ENCODE measurements at places on chromosomes 2 and 18.
A peak's percentile ranks its signal among the peaks of the same experiment; 100 is the strongest.

DNA sequence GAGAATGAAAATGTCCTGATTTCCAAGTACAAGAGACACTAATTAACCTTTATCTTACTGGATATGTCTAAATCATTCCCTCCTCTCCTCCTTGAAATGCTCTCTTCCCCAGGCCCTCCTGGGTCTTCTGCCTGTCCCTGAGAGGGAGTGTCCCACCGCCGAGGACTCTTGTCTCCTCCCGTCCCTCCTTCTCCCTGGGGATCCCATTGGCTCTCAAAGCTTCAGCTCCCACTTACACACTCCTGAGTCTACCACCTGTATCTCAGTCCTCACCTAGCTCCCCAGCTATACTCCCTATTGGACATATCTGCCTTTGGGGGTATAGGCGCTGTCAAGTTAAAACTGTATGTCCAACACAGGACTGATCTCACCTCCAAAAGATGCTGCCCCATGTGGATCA is 116.1 kb downstream of the TMEM163 start:
- no peak for DNase-seq

DNA sequence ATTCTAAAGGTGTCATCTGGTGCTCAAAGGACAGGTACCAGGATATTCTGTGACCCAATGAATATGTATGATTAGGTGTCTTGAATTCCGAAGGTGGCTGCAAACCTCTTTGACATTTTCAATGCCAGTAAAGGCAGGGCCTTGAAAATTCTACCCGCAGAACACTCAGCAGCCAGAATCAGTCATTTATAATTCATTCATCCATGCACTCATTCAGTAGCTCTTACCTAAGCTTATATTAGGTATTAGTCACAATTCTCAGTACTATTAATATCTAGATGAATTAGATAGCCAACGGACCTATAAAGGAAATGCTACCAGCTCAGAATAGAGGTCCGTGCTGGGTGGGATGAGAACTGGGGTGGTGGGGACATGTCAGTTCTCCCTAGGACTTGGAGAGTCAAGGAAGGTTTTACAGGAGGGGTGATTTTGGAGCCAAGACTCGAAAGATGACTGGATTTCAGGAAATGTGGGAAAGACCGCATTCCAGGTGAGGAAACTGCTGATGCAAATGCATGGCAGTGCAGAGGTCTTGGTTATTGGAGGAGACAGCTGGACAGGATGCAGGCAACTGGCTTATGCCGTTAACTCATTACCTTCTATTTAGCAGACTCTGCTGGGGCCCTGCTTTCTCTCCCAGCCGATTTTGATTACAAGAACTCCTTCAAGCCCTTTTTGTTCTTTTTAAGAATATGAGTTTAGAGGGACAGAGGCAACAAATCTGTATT is 7.2 kb downstream of the TRIB2 start:
- no peak for DNase-seq

DNA sequence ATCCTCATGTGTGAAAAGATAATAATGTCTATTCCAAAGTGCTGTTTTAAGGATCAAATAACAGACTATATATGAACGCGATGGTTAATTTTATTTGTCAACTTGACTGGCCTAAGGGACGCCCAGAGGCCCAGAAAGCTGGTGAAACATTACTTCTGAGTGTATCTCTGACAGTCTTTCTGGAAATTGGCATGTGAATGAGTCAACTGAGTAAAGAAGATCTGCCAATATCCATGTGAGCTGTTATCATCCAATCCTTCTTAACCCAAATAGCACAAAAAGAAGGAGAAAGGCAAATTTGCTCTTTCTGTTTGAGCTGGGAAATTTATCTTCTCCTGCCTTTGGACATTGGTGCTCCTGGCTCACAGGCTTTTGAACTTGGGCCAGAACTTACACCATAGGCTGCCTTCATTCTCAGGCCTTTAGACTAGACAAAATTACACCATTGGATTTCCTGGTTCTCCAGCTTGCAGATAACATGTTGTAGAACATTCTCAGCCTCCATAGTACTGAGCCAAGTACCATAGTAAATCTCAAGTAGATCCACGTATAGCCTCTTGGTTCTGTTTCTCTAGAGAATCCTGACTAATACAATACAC is 114.7 kb upstream of the DOCK10 start:
- no peak for DNase-seq

- peak; percentile 44 for DNase-seq
Measured at GRCh38 chr2:72142570-72143440, 4.9 kb downstream of the CYP26B1 start.

DNA sequence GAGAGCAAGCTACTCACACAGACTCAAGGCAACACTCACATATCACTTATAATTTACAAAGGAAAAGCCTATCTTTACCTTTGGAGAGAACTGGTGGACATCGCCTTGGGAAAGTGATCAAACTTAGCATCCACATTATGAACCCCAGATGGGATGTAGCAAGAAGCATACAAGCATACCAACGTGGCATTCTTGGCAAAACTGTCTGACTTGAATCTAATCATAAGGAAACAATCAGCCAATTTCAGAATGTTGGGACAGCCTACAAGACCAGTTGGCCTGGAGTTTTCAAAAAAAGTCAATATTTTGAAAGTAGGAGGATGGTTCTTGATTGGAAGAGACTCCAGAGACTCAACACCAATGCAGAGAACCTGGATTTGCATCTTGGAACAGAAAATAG is 79.1 kb upstream of the PMAIP1 start:
- no peak for DNase-seq
